GM06990 (cell line): ENCODE measurements at places on chromosomes 3 and 15.

DNA sequence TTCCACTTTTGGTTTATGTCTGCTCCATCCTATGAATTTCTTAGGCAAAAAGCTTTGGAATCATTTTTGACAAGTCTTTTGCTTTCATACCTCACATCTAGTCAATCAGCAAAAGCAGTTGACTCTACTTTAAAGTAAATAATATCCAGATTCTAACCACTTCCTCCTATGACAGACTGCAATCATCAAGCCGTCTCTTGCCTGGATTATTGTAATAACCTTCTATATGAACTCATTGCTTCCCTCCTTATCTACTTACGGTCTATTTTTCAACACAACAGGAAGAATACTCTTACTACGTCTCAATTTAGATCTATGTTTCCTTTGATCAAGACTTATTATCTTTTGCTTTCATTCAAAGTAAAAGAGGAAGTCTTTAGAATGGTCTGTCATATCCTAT lies 20.7 kb downstream of the CLDN1 start:
- DNase-seq: no peak

DNA sequence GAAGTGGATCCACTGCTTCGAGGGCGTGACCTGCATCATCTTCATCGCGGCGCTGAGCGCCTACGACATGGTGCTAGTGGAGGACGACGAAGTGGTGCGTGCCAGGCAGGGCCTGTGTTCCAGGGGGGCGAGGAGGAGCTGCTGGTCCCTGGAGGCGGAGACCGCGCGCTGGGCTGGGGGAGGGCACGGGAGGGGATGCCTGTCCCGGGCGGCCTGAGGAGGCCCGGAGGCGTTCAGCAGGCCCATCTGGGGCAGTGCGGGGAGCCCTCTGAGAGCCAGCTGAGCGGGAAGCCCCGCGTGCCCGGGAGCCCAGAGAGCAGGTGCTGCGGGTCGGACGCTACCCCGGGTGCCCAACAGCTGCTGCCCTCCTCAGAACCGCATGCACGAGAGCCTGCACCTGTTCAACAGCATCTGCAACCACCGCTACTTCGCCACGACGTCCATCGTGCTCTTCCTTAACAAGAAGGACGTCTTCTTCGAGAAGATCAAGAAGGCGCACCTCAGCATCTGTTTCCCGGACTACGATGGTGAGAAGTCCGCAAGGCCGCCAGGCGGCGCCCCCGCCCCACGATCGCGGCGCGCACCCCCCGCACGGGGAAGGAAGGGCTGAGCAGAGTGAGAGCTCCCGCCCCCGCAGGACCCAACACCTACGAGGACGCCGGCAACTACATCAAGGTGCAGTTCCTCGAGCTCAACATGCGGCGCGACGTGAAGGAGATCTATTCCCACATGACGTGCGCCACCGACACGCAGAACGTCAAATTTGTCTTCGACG lies 2.9 kb downstream of the GNAT1 start:
- peak; percentile 87 for DNase-seq

DNA sequence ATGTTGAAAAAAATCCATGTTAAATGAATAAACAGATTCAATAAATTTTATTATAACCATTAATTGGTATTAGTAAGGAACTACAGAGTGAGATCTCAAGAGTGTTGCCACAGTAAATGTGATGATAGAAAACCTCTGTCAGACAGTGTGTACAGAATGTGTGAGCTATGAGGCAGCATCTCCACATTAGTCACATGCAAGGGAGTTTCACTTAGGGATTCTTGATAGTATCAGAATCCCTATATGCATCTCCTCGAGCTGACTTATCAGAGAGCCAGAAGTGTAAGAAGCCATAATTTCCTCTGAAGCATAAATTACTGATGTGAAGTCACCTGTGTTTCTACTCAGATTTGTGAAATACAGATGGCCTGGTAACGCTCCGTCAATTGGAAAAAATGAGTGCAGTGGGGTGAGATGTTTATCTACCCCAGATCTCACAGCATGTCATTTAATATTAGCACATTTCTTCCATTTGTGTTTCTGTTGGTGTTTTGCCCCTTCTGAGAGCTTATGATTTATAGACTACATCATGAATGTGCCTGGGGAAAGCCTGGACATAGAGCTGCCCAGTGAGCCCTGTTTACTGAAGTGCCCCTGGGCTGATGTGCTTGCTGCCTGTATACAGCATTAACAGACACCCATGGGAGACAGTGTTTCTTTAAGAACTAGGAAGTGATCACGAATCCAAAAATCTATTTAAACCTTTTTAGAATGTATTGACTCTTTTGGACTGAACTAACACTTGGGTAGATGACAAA lies 262.4 kb downstream of the CPNE4 start:
- DNase-seq: no peak

DNA sequence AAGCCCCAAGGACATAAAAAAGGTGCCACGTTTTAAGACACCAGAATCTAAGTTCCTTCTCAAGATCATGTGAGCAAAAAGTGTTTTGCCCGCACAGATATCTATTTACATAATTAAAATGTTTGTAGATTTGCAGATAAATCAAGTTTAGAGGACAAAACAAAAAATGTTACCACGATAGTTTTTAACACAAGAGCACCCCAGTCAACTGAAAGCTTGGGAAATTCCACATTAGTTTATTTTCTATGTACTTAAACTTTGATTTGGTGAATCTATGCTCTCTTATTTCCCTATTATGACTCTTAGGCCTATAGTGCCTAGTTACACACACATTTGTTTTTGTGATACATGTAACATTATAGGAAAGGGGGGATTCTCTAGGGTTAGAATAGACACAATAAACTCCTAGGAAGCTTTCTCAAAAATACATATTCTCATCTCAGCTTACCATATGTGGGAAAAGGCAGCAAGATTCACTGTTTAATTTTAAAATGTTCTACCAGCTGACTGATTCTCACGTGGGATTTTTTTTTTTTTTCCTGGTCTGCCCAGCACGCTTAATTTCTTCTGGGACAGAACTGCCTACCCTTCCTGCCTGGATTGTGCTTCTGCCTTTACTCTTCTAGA lies 8.4 kb upstream of the LEKR1 start:
- DNase-seq: no peak

DNA sequence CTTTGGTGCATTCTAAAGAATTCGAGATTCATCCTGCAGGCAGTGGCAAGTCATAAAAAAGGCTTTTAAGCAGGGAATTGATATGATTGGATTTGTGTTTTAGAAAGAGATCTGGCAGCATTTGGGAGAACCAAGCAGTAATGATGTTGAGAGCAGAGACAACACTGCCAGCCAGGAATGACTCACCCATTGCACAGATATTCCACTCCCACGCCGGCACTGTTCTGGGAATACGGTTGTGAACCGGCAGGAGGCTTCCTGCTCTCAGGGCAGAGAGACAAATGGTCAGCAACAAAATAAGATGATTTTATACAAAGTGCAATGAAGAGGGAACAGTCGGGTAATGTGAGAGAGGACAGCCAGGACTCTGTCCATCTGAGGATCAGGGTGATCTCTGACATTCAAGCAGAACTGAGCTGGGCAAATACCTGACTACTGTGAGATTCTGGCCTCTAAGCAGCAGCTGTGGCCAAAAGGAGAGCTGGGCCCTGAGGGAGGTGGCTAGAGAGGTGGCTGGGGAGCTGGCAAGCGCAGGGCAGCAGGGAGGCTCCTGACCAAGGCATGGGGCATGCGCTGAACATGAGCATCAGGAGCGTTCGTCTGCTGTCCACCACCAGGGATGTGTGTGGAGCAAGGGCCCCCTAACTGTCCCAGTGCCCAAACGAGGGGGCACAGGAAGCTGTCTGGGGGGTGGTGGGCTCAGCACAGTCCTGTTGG lies 56.1 kb upstream of the PLXNA1 start:
- no peak for DNase-seq

DNA sequence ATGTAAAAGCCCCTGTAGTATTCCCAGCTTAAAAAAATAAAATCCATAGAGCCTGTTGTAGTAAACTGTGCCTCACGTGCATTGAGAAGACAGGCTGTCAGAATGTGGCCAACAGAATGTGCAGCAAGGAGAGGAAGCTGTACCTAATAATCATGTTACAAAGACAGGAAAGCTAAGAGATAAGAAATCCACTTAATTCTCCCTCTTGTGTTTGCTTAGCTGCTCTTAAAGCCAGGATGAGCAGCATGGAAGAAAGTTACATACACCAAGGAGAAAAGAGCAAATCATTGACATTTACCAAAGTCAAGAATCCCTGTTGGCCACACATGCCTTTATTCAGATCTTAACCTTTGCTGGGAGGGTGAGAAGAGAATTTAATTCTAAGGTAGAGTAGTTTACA lies 85.9 kb downstream of the TNIK start:
- DNase-seq: no peak

GRCh38 chr15:88745065-88745464 lies 58.2 kb upstream of the ACAN start:
- DNase-seq: no peak

DNA sequence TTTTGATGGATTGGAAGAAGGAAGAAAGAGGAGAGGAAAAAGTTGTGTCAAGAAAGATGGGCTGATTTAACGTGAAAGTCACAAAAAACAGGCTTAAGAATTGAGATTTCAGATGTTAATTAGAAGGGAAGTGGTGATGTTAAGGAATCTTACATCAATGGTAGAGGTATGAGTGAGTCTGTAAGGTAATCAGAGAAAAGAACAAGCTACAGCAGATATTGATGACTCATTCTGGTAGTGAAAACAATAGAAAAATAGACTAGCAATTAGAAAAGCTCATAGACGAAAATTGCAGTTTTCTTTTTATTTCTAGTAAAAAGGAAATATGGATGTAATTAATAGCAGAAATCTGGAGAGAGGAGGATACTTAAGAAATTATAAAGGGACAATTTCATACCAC lies 559.6 kb downstream of the MCTP2 start:
- DNase-seq: no peak

- DNase-seq: no peak
Observed at GRCh38 chr3:182479419-182480336, 313.6 kb upstream of the ATP11B start.

DNA sequence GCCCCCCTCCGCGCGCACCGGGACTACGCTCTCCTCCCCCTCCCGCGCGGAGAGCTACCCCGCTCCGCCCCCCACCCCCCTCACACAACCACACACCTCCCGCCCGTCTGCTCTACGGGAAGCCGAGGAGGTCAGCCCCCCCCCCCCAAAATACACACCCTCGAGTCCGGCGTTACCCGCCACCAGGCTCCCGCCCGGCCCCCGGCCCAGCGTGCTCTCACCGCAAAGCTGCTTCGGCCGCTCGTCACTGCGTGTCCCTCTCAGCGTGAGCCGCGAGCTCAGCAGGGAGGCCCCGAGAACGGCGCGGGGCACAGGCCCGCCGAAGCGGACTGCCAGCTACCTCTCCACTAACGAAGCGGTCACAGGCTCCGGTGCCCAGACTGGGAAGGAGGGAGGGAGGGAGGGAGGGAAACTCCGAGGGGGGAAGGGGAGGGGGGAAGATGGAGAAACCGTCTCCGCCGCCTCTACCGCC lies 252 bp downstream of the SIN3A start:
- no peak for DNase-seq

DNA sequence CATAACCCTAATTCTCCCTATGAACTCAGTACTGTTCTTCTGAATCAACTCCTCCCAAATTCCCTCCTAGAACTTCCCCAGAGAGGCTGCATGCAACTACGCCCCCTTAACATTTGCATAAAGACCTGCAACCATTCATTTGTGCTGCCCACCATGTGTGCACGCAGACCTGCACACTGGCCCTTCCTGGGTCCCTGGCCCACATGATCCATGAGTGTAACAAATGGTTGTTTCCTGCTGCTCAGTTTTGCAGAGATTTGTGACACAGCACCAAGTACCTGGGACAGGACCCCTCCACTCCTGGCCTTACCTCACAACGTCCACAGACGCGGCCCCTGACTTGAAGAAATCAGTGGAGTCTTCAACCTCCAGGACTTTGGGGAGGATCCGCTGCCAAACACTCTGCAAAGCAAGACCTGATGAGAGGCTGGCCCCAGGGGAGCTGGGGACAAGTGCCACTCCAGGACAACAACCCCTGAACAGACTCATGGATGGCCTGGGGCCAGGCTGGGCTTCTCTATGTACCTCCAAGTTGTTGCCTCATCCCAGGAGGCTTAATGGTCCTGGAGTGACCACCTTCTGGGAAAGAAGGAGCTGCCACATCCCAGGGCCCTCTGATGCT lies 33.8 kb downstream of the ALDH1L1 start:
- DNase-seq: no peak
